Brain (organoid and tissue), 16 donors: ENCODE measurements at places on chromosomes 7 and 10. TPM values are rescaled to one million over a fixed set of nuclear protein-coding genes. Genes with fewer than 3 reads are reported as not detected.

GDF10 gene
- 1.1 TPM for polyA plus RNA-seq

SEPTIN14 gene
- not detected for polyA plus RNA-seq

TSPAN15 gene
- polyA plus RNA-seq = 38.4 TPM

UPK3B gene
- not detected for polyA plus RNA-seq

FAM237B gene
- polyA plus RNA-seq = not detected

GPNMB gene
- polyA plus RNA-seq = 12.1 TPM

HTR5A gene
- polyA plus RNA-seq = 2.1 TPM
